GM23338 (cell line): ENCODE measurements at places on chromosomes 7 and 10. TPM values are rescaled to one million over a fixed set of nuclear protein-coding genes. Genes with fewer than 3 reads are reported as not detected.
A peak's percentile ranks its signal among the peaks of the same experiment; 100 is the strongest.

DNA sequence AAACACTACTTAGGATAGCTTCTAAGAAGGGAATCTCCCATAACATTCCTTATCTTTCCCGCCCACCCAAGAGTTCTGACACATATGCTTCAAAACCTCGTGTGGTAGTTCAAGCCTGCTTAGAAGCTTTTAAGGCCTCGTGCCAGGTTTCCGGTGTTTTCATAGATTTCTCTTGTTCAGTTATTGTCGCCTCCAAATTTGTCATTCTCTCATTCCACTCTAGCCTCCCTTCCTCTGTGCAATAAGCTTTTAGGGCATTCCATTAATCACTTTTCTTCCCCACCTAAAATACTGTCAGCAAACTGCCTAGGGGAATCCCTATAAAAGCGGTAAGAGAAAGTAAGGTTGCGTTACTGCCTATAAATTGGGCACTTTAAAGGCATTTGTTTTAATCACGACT, 718 bp upstream of the BPGM start:
- peak; percentile 6 for DNase-seq

DNA sequence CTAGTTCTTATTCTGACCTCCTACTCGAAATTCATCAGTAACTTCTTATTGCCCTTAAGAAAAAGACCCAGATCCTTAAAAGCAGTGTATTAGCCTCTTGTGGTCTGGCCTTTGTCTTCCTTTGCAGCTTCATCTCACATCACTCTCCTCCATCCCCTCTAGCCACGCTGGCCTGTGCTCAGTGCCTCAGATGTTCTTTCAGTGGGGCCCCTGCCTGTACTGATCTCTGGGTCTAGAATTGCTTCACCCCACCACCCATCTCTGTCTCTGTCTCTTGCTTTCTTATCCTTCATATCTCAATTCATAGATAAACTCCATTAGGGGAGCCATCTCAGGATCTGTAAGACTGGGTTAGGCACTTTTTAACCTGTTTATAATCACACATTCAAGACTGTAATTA, 1178.5 kb upstream of the C7orf33 start:
- no peak for DNase-seq

DNA sequence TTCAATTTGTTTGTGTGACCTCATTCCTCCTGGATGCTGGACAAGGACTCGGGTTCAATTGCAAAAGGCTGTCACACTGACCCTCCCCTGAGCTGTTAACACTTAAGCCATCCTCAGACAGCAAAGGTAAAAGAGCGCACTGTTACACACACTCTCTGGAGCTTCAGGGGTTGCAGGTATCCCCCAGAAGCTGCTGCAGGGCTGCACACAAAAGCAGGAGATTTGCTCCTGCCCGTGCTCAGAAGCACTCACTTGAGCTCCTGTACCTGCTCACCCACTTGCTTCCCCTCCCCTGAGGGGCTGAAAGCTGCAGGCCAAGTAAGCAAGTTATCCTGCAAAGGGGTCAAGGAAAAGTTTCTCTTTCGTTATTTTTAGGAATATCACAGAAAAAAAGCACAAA, 886.2 kb upstream of the ZWINT start:
- peak; percentile 6 for DNase-seq

Gene MSMB
- total RNA-seq, result not detected in 2 replicates

Gene CALCR
- total RNA-seq, result 1.4 and 1.6 TPM in 2 replicates

GRCh38 chr7:94907811-94908322, 473 bp downstream of the PPP1R9A start:
- DNase-seq, result peak; percentile 61

DNA sequence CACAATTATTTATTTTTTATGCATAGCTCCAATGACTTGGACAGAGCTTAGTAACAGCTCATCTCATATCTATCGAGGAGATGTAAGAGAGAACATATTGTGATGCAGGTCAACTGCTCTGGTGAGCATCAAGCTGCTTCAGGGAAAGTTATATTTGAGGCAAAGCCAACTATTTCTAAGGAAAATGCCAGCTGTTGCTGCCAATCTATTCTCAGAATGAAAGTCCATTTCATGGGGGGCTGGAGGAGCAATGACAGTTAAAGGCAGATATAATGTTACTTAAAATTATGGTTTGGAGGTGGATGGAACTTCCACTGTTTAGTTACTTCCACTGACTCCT, 424.8 kb downstream of the KIF20B start:
- no peak for DNase-seq

Gene ITGB8
- total RNA-seq, result 3.0 and 3.5 TPM in 2 replicates

DNA sequence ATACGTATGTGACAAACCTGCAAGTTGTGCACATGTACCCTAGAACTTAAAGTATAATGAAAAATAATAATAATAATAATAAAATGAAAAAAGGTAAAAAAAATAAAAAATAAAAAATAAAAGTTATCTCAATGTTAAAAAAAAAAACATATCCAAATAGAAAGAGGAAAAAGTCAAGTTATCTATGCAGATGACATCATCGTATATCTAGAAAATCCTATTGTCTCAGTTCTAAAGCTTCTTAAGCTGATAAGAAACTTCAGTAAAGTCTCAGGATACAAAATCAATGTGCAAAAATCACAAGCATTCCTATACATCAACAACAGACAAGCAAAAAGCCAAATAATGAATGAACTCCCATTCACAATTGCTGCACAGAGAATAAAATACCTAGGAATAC, 466.6 kb upstream of the PHF14 start:
- no peak for DNase-seq

Gene ANKRD61
- 0.42 and 0.70 TPM in 2 replicates for total RNA-seq

- no peak for DNase-seq
Measured at GRCh38 chr10:88089498-88089897, 226.1 kb downstream of the PTEN start.

- DNase-seq, result no peak
Measured at GRCh38 chr7:148865283-148865682, 18.8 kb downstream of the EZH2 start.

DNA sequence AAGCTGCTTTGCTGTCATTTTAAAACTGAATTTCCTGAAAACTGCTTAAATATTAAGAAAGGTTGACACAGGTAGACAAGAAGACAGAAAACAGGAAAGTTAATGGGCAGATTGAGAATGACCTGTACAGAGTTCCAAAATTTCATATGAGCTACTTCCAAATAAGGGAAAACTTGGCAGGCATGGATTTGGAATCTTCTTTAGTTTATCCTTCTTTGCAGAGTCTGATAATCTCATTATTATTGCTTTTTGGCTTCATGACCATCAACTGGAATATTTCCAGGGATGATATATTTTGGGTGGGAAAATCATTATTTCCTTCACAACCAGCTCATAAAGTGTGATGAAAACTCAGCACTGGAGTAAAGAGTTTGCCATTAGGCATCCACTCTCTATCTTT, 346.5 kb upstream of the NPVF start:
- DNase-seq, result no peak

DNA sequence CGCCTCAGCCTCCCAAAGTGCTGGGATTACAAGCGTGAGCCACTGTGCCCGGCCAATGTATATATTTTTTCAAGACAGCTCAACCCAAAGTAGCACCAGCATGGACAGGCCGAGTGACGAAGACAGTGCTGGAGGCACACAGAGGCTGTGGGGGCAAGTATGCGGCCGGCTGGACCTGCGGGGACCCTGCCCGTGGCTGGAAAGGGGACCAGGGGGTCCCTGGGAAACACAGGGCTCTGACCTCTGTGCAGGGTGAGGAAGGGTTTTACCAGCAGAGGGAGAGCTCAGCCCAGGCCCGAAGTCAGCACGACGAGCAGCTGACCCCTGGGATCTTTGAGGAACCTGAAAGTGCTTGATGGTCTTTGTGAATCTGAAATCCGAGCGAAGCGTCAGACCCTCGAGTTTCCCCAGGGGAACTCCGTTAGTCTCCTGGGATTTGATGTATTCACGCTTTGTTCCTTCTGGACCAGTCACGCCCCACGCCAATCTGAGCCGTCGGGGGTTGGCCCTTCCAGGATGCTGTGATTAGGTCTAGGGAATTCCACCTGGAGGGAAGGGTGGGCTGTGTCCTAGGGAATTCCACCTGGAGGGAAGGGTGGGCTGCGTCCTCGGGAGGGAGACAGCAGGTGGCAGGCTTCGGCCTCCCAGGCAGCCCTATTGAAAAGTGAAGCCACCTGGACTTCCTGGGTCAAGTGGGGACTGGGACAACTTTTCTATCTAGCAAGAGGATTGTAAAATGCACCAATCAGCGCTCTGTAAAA, 10.9 kb upstream of the ZFAND2A start:
- DNase-seq, result peak; percentile 23

Gene PDSS1
- total RNA-seq, result 17.7 and 21.5 TPM in 2 replicates

- DNase-seq, result no peak
Measured at GRCh38 chr10:112614586-112614985, 167.6 kb downstream of the VTI1A start.

GRCh38 chr10:69446650-69447151, 4.6 kb upstream of the TSPAN15 start:
- no peak for DNase-seq

DNA sequence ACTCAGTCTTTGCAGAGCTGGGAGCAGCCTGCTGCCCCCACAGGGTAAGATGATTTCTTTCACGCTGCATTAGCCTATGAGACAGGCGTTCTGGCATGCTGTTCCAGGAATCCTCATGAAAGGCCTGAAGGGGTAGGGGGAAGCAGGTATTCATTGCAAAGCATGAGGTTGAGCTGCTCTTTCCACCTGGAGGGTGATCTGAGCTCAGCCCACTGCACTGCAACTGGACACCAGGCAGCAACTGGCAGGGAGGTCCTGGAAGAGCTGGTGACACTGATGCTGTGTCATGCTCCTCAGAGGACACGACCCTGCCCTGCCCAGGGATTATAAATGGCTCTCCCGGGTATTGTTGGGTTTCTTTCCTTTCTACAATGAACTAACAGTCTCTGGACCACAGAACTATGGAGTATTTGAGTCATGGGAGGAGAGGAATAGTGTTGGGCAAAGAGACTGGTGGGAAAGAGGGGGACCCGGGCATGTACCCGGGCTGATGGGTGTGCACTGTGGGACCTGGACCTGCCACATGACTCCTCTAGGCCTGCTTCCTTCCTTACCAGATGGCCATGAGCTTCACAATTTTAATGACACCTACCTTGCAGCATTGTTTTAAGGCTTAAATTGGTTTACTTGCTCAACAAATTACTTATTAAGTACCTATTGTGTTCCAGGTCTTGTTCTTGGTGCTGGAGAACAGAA, 24.3 kb downstream of the SLC25A28 start:
- peak; percentile 33 for DNase-seq

DNA sequence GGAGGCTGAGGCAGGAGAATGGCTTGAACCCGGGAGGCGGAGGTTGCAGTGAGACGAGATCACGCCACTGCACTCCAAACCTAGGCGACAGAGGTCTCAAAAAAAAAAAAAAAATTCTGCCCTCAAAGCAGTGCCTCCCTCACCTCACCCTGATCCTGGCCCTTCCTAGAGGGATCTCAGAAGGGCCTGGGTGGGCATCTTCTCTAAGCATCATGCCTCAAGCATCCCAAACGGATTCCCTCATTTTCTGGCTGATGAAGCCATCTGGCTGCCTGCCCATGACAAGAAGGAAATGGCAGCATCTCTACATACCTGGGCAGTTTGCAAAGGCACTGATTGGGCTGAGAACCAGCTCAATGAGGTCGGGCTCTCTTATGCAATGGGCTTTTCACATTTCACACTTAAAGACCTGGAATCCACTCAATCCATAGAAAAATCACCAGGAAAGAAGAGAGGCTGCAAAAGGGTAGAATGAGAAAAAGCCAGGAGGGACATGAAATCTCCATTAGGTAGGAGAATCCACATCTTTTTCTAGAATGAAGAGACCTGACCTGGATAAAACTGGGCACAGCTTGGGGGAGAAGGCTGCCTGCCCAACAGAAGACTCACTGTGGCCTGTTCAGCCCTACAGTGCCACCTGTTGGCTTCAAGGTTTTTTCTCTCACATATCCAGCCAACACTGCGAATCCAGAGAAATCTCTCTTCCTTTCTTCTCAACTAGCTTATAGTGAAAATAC, 48.1 kb downstream of the PDLIM1 start:
- DNase-seq, result peak; percentile 86

DNA sequence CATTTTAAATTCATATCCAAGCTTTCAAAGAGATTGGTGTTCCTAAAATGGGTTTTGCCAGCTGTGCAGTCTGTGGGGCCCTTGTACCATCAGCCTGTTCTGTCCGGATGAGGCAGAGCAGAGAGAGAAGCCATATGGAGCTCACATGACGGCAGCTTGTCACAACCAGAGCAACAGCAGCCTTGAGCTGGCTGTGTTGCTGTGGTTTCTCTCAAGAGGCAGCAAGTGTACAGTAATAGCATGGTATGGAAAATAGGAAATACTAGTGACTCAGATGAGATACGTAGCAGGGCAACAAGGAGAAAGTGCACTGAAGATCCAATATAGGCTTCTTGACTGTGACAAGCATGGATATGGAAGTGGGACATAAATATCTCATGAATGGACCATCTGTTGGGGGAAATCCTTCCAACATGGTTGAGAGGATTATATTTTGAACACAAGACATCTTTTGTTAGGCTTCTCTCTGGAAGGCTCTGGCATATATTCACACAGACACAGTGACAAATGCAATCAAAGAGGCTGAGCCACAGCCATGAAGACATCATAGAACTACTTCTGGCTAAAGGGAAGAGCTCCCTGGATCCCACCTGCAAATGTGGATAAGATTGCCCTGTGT, 251.0 kb upstream of the TAC1 start:
- DNase-seq, result no peak

- DNase-seq, result no peak
Measured at GRCh38 chr7:82678716-82679115, 235.1 kb upstream of the CACNA2D1 start.

Gene TASOR2
- total RNA-seq, result 62.9 and 110 TPM in 2 replicates

DNA sequence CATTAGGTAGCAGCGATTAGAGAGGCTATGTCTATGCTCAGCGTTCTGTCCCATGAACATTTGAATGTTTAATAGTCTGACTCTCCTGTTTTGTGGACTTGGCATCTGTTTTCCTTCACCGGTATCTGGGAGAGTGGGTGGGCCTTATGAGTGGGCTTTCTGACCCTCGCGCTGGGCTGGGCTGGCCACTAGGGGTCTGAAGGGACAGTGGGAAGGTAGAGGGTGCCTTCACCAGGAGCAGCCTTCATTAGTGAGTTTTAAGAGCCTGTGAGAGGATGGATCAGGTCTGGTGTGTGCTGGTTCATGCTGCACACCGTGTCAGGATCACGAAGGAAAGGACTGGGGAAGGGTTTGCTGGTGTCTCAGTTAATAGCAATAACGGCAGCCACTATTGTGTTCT, 33.4 kb downstream of the DCLRE1A start:
- DNase-seq, result peak; percentile 51

DNA sequence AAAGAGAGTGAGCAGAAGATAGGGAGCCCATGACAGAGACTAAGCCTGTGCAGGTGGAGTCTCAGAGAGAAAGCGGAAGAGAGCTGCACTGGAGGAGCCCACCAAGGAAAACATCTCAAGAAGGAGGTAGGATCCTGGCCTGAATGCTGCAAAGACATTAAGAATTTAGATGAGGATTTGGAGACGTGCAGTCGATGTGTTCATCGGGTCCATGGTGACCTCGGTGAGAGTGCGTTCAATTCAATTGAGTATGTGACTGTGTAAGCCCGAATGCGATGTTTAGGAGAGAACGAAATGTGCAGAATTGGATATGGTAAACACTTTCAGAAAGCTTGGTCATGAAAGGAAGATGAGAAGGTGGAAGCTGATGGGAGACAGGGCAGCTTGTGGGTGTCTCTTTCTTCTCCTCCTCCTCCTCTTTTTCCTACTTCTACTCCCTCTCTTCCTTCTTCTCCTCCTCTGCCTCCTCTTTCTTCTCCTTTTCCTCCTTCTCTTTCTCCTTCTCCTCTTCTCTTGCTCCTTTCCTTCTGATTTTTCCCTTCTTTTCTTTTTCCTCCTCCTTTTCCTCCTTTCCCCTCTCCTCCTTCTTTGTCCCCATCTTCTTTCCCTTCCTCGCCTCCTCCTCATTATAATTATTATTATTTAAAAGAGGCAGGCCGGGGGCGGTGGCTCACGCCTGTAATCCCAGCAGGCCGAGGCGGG, 276.0 kb downstream of the RPS24 start:
- DNase-seq, result no peak

- no peak for DNase-seq
Measured at GRCh38 chr7:57216340-57216739, 84.1 kb upstream of the ZNF479 start.
